Activated CD8-positive, alpha-beta memory T cell treated with anti-CD3 and anti-CD28 coated beads, Interleukin-2, amount 50 U/mL, for 4 hours (primary cell): ENCODE measurements at places on chromosomes 6 and 20.

GRCh38 chr6:40634429-40634828 is 47.3 kb upstream of the LRFN2 start:
- no peak for DNase-seq

DNA sequence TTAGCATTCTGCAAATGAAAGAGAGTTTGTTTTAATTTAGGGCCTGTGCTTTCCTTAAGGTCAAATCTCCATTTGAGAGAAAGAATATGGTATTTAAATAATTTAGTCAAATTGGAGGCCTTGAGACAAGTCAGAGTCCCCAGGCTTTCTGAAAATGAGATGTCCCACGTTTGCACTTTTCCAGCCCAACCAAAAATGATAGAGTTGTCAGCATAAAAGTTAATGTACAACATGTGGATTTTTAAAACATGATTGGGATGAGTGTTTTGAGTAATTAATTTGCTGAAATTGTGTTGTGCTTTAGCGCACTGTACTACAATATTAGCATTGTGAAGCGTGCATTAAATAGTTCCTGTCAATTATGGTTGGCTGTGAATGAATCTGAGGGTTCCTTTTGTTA is 10.0 kb downstream of the CD83 start:
- DNase-seq = no peak

- no peak for DNase-seq
Observed at GRCh38 chr6:47439348-47439668, 38.3 kb upstream of the CD2AP start.

DNA sequence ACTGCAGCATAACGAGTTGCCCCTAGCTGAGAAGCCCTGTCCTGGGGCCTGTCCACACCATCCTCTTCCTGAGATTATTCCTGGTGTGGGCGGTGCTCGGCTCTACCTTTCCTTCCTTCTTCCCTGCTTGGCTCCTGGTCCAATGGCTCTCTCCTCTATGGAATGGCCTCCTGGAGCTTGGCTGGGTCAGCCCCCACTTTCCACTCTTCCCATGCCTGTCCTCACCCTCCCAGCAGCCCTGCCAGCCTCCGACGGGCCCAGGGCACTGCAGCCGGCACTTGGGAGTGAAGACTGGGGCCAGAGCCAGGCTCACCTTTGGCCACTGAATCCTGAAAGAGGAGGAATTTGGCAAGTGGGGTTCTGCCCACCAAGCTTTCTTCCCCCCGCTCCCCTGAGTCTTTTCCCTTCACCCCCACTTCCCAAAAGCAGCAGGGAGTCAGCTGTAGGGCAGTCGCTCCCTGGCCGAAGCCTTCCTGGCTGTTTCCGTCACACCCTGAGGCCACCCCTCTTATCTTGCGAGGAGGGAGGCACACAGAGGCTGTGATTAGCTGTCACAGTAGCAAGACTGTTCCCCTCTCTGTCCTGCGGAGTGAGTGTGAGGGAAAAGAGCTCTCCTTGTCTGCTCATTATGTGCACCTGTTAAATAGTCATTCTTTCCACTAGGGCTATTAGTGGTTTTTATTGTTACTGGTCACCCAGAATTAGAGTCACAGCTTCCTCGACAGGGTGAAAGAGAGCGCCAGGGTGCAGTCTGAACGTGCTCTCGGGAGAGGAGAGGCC is 6.3 kb upstream of the CDSN start:
- DNase-seq = no peak

- DNase-seq = no peak
Observed at GRCh38 chr20:50359607-50360217, 150.5 kb upstream of the PTPN1 start.

DNA sequence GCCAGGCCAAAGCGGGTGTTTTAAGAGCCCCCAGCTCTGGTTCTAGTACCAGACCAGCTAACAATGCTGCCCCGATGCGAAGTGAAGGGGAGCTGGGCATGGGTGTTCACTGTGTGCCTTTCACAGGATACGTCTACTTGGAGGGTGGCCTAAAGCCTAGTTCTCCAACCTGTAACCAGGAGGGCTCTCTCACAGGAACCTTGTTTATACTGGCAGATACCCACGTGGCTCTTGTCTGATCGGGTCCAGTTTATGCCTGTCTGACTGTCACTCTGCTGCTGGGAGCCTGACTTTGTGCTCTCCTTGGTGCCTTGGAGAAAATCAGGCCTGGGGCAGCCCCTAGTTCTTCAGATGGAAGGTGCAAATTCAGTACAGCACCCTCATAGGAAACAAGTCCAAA is 60.2 kb upstream of the RNF144B start:
- no peak for DNase-seq

GRCh38 chr6:39688494-39688893 is 36.7 kb downstream of the KIF6 start:
- DNase-seq = no peak
